ENCODE measurements at places on chromosomes 12 and 14. TPM values are rescaled to one million over a fixed set of nuclear protein-coding genes. Genes with fewer than 3 reads are reported as not detected.

The KRT71 gene
- total RNA-seq, result not detected

The FGF23 gene
- total RNA-seq, result not detected

The ARMH4 gene
- total RNA-seq, result 9.6 TPM

The TGFB3 gene
- 12.0 TPM for total RNA-seq

The AQP2 gene
- not detected for total RNA-seq

The MYL2 gene
- total RNA-seq, result not detected

The OTUB2 gene
- 1.8 TPM for total RNA-seq

The OR4E2 gene
- total RNA-seq, result not detected

The AKAP3 gene
- total RNA-seq, result 1.7 TPM

The LBHD2 gene
- total RNA-seq, result not detected

The IL31 gene
- not detected for total RNA-seq

The DDIT3 gene
- total RNA-seq, result 42.5 TPM

The SDR9C7 gene
- not detected for total RNA-seq

The LTB4R2 gene
- 3.0 TPM for total RNA-seq

The CLEC4A gene
- 0.07 TPM for total RNA-seq

The VRTN gene
- not detected for total RNA-seq

The GMFB gene
- 92.0 TPM for total RNA-seq

The RD3L gene
- not detected for total RNA-seq

The CHST11 gene
- 11.4 TPM for total RNA-seq

The CLEC2B gene
- 4.8 TPM for total RNA-seq

The TCL1B gene
- not detected for total RNA-seq

The EID3 gene
- total RNA-seq, result 14.2 TPM

The TC2N gene
- total RNA-seq, result 0.26 TPM

The KIF5A gene
- 2.1 TPM for total RNA-seq

The GRIN2B gene
- total RNA-seq, result not detected

The SPTLC2 gene
- 33.6 TPM for total RNA-seq

The RAD51AP1 gene
- 5.2 TPM for total RNA-seq

The RSRC2 gene
- 30.2 TPM for total RNA-seq

The KLHL33 gene
- total RNA-seq, result 0.03 TPM
